Suppressor macrophage (primary cell): ENCODE measurements at places on chromosomes 6 and 20.

DNA sequence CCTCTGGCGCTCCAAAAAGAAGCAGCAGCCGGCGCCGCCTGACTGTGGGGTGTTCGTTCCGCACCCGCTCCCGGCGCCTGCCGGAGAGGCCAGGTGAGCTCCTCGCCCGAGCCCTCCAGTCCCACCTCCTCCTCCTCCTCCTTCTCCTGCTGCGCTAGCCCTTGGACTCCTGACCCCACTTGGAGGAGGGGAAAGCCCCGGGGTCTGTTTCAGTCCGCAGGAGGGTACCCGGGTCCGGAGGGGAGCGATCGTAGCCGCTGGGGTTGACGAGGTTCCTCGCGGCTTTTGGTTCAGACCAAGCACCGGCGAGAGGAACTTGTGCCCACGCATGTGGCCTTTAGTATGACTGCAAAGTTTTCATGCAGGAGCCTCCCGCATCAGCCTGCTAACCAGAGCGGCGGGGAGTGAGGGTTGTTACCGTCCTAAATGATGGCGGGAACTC is 493 bp downstream of the CRYBG1 start:
- peak; percentile 51 for DNase-seq

DNA sequence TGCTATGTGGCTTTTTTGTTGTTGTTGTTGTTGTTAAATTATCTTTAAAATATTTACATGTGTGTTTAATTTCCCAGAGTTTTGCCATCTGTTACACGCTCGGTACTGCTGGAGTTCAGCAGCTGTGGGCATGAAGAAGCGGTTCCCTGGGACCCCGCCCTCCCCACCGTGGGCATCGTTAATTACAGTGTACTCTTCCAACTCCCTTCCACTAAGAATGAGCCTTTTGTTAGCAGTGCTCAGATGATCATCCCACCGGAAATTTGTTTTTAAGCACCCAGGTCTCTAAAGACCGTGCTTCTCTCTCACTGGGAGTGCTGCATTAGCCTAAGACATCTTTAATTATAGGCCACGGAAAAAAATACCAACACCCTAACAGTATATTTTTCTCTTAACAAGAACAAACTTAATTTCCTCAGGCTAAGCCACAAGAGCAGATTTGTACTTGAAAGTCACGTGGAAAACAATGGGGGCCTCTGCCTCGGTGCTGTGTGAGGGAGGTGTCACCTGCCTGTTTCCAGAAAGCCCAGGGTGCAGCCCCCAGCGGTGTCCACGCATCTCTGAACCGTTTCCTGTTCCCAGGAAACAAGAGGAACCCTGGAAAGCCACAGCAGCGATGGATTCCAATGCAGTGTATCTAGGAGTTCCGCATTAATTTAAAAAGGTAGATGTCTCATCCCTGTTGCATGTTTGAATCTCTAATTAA is 113.3 kb upstream of the FRMD1 start:
- DNase-seq, result no peak

- peak; percentile 15 for DNase-seq
Observed at GRCh38 chr6:35728683-35729678, 7.9 kb upstream of the ARMC12 start.

GRCh38 chr6:143782481-143782880 is 60.7 kb upstream of the LTV1 start:
- no peak for DNase-seq

DNA sequence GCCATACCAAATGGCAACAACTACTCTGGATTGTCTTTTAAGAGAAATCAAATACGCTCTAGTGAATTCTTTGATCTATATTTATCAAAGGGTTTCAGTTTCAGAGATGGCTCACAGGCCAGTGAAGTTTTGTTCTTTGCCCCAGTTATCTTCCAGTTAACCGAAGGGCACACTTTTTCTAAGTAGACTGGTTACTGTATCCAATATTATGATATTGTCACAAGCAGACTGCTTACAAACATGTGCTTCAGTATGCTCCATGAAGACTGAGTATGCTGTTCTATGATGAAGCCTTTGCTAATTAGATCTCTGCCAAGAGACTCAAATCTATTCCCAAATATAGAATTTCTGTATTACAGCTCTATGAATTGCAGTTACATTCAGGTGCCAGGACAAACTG is 181.1 kb downstream of the REV3L start:
- DNase-seq, result no peak

GRCh38 chr6:159762681-159763293 is 942 bp downstream of the ACAT2 start:
- peak; percentile 87 for DNase-seq

GRCh38 chr6:136031982-136032381 is 180.5 kb downstream of the PDE7B start:
- peak; percentile 32 for DNase-seq

DNA sequence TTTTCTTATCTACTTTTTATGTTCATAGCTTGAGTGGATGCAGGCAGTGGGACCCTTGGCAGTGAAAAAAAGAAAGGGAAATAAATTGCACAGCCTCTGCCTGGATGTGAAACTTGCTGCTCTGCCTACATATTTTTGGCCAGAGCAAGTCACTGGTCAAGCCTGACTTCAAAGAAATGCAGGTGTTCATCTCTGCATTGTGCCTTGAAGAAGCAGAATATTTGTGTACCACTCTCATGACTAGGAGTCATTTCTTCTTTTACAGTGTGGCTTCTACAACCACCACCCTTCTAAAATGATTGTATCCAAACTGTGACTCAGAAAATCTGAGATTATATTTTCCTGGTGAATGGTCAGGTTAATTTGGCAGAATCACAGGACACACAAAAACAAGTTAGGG is 2.5 kb upstream of the KATNA1 start:
- no peak for DNase-seq

GRCh38 chr6:161772176-161772575 is 498.3 kb upstream of the AGPAT4 start:
- no peak for DNase-seq

DNA sequence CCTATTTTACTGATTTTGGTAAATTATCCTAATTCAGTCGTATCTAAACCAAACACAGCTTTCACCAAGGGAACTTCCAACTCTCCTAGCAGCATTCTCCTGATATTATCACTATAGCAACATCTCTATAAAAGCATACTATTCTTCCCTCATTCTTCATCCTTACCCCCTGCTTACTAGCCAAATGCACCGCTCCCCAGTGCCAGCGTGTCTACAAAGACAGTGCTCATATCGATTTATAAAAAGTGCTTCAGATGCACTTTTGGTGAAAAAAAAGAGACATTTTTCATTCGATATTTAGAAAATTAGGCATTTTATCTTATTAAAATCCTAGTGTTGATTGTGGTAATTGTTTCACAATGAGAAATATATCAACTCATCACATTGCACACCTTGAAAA is 74.0 kb downstream of the SYNE1 start:
- DNase-seq, result no peak

GRCh38 chr6:46505693-46506512 is 14.7 kb upstream of the RCAN2 start:
- no peak for DNase-seq

DNA sequence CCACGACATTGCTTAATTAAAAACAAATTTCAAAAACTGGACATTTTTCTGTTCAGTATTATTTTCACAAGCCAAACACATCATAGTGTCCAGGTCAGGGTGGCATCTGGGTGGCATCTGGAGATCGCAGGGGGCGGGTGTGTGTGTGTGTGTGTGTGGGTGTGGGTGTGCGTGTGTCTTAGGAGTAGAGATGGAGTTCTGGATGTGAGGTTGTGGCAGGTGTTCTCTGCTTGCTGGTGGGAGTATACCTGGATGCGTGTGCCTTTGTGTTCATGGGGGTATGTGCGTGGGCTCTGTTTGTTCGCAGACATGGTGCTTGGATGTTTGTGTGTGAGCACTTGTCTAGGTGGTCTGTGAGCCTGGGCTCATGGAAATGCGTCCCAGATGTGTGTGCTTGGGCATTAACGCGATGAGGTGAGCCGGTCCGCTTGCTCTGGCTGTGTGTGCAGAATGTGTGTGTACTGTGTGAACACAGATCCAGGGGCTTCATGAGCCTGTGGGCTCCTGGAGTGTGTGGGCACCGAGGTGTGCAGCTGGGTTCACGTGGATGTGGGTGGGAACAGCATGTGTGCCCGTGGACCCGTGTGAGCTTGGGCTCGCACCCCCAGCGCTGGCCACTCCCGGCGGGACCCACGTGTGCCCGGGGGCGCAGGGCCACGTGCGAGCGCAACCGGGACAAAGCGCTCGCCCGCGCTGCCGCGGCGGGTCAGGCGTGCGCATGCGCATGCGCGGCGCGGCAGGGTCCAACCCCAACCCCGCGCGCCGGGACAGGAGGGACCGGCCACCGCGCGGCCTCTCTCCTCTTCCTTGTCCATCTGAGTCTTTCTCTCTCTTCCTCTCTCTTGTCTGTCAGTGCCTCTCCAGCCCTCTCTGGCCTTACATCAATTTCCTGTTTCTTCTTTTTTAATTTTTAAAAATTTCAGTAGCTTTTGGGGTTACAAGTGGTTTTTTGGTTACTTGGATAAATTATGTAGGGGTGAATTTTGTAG is 60.4 kb downstream of the SRC start:
- DNase-seq, result peak; percentile 72

DNA sequence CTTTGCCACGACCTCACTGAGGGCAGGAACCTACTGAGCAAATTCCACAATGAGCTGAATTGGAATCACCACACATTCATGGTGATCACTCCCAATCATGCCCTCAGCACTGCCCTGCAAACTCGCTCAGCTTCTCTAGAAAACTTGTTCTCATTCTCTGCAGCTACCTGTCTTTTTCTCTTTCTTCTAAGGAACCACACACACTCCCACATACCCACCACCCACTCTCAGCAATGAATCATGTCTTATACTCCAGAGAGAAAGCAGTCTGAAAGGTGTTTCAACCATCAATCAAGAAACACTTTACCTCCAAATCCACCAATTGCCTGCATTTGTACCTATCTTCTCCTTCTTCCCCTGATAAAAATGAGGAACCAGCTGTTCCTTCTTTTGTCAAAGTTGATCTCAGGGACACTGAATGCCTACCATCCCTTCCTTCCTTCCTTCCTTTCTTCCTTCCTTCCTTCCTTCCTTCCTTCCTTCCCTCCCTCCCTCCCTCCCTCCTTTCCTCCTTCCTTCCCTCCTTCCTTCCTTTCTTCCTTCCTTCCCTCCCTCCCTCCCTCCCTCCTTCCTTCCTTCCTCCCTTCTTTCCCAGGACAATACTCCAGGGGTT is 84.6 kb upstream of the SGK1 start:
- DNase-seq, result no peak

- DNase-seq, result no peak
Observed at GRCh38 chr6:142810952-142811514, 133.9 kb downstream of the HIVEP2 start.

- peak; percentile 75 for DNase-seq
Observed at GRCh38 chr6:24581084-24581669, 64.8 kb downstream of the KIAA0319 start.

GRCh38 chr20:60507087-60507694 is 549.0 kb downstream of the CDH26 start:
- no peak for DNase-seq

DNA sequence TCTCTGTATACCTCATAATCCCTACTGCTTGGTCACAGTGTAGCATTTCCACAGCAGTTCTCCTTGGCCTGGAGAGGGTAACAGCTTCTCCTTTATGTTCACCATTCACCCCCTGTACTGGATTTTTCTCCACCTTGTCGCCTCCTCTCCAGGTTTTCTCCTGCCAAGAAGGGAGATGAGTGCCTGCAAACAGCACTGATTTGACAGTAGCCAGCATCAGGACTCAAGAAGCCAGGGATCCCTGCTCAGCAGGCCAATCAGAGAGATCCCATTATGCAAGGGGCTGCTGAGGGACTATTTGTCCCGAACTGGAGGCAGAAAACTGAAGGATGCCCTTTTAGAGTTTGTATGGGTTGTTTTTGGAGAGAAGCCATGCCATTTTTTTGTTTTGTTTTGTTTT is 68.6 kb upstream of the RIPOR2 start:
- DNase-seq, result no peak

GRCh38 chr6:34237316-34237721 is 646 bp downstream of the HMGA1 start:
- no peak for DNase-seq

DNA sequence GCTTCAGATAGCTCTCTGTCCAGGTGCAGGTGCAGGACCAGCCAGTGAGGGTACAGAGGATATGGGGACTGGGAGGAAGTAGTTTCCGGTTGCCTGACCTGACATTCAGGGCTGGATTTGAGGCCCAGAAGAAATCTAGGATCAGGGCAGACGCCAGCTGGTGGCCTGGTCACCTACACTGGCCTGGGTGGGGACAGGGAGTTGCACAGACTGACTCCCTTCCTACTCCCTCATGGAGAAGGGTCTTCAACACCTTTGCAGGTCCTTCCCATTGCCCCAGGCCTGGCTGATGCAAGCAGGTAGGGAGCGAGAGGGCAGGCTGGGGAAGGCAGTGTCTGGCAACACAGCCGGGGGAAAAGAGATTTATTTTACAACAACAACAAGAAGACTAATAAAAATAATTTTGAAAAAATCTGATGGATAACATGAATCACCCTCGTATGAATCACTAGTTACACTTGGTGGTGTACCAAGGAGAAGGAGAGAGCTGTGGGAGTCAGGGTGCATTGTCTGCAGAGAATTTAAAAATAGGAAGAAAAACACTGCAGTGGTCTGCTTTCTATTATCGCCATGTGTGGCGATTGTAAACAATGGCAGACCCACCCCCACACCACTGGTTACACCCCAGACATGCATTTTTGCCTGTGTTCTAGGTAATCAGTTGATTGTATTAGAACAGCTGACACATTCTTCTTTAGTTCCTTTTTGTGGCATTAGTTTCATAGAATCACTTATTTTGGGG is 62.3 kb upstream of the SNX9 start:
- DNase-seq, result peak; percentile 52

GRCh38 chr20:10672624-10673127 is 1.1 kb downstream of the JAG1 start:
- peak; percentile 73 for DNase-seq

- no peak for DNase-seq
Observed at GRCh38 chr6:144515761-144516160, 230.6 kb downstream of the UTRN start.

DNA sequence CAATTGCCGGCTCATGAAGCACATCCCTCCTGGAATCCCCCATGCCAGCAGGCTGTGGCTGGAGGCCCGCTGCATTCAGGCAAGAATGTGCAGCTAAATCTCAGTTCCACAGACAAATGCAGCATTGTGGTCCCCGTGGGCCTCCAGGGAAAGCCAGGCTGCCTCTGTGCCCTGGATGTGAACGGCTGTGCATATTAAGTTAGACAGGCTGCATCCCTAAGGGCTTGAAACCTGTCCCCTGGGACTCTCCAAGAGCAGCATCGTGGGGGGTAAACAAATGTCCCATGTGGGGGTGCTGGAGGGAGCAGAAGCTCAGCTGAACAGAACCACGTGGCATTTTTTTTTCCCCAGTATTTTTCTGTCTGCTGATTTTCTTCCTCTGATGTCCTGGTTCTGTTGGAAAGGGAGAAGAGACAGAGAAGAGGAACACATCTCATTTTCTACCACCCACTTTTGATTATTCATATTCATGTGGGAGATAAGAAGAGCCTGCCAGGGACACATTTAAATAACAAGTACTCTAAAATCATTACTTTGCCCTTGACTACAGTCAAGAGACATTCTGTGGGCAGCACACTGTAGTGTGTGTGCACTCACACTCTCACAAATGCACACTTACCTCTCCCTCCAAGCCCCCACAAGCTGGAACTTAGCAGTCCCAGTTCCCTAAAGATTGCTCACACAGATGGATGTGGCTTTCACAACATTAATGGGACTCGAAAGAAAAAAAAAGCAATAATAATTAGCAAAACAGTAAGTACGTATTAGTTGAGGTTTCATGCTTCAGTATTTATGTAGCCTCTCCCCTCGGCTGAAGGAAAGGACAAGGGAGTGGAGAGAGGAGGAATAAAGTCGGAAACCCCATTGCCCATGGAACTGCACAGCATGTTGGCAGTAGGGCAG is 16.9 kb downstream of the GFOD1 start:
- peak; percentile 37 for DNase-seq

GRCh38 chr6:119174879-119175817 is 96.7 kb upstream of the FAM184A start:
- DNase-seq, result peak; percentile 10
